ENCODE measurements at places on chromosomes 4 and X.

DNA sequence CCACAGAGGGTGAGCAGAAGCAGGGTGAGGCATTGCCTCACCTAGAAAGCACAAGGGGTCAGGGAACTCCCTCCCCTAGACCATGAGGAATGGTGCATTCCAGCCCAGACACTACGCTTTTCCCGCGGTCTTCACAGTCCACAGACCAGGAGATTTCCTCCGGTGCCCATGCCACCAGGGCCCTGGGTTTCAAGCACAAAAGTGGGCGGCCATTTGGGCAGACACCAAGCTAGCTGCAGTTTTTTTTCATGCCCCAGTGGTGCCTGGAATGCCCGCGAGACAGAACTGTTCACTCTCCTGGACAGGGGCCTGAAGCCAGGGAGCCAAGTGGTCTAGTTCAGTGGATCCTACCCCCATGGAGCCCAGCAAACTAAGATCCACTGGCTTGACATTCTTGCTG, 12.8 kb downstream of the NAP1L3 start:
- DNase-seq, result peak; percentile 11

GRCh38 chr4:123312116-123312515, 84.5 kb upstream of the SPRY1 start:
- DNase-seq, result no peak

DNA sequence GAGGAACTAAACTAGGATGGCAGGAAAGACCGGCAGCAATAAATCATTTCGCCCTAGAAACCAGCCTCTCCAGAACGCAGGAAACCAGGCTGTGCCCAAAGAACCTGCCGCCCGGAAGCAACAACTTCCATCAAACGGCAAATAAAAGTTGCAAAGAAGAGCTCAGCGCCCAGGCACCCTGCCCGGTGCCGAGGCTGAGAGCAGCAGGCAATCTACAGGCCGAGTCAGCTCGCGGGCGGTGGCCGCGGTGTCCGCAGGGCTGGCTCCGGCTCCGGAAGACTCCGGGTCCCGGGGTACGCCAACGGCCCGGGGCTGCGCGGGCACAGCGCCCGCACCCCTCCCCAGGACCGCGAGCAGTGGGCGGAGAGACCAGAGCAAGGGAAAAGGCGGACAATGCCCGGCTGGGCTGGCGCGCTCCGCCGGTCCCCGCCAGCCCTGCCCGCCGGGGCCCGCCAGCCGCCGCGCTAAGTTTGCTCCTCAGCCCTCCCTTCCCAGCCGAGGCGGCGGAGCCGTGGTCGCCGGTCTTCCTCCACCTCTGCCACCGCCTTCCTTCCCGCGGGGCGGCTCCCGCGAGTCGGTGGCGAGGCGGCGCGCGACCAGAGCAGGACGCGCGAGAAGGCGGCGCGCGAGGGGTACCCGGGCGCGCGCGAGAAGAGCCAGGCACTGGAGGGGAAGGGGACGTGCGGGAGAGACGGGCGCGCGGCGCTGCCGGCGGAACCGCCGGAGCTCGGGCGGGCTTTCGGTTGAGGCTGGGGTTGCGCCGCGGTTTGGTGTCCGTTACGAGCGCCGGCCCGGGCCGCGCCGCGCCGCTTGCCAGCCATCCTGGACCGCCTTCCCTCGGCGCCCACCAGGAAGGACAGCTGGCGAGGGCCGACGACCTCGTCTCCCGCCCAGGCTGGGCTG, 733 bp downstream of the FRYL start:
- peak; percentile 71 for DNase-seq

DNA sequence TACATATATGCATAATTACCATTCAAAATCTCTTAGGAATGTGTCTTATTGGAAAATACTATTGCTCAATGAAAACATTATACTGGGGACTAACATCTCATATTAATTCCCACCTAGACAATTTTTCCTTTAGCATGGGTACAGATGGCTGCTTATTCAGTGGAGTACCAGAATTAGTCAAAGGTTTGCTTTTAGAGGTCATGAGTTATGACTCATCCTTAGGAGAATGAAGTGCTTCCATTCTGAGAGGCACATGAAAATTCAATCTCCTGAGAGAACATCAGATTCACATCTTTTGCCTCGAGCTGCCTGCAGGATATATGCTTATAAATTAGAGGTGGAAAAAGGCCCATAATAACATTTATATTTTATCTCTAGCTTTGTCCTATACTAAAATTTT, 378.0 kb upstream of the DMD start:
- no peak for DNase-seq

DNA sequence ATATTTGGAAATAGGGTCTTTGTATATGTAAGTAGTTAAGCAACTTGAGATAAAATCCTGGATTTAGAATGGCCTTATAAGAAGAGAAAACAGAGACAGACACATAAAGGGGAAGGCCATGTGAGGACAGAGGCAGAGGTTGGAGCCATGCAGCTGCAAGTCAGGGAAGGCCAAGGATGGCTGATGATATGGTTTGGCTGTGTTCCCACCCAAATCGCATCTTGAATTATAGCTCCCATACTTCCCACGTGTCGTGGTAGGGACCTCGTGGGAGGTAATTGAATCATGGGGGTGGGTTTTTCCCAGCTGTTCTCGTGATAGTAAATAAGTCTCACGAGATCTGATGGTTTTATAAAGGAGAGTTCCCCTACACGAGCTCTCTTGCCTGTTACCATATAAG, 76.3 kb downstream of the STK32B start:
- no peak for DNase-seq

GRCh38 chr4:38581426-38582106, 82.4 kb upstream of the KLF3 start:
- DNase-seq, result no peak

DNA sequence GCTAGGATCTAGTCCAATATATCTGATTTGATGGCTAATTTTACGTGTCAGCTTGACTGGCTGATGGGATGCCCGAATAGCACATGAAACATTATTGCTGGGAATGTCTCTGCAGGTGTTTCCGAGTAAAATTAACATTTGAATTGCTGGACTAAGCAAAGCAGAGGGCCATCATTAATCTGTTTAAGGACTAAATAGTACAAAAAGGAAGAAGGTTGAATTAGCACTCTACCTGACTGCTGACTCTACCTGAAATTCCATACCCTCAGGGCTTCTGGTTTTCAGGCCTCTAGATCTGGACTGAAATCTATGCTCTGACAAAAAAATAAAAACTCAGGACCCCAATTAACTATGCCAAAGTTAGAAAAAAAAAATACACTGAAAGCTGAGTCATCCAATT, 1021.9 kb downstream of the FAM133A start:
- DNase-seq, result no peak

- no peak for DNase-seq
Measured at GRCh38 chrX:130025256-130025655, 42.8 kb downstream of the BCORL1 start.

DNA sequence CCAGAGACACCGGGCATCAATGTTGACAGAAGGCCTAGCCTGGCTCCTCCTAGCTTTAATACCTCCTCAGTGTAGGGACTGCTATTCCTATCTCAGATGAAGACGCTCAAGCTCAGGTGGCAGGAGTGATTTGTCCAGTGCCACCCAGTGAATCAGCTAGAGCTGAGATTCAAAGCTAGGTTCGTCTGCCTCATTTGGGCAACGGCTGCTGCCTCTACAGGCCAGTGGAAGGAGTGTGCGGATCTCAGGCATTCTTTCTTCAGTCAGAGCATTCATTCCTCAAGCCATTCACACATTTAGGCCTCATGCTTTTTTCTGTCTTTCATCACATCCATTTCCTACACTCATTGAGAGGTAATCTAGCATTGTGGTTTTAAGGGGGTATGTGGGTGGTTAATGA, 7.3 kb downstream of the TSR2 start:
- no peak for DNase-seq

- no peak for DNase-seq
Measured at GRCh38 chrX:79065696-79066095, 78.8 kb upstream of the GPR174 start.

All from thyroid gland (tissue), 4 donors.